ENCODE measurements at places on chromosomes 11 and 22. TPM values are rescaled to one million over a fixed set of nuclear protein-coding genes. Genes with fewer than 3 reads are reported as not detected.

Gene NOX4
- total RNA-seq, result not detected

Gene TP53AIP1
- total RNA-seq, result not detected

Gene SAA4
- not detected for total RNA-seq

Gene TRPC6
- not detected for total RNA-seq

DNA sequence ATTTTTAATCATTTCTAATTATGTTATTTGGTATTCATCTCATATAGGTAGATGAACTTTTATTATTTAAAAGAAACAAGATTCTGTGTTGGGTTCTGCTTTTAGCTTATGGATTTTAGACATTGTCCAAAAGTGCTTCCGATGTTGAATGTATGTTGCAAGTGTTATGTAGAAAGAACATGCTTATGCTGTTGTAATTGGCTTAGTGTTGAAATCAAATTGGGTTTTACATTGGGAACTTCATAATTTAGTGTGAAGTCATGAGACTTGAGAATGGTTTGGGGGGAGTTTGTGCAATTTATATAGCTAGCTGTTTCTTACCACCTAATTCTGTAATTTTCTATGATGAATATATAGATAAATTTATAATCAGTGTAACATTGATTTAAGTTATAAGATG lies 3.6 kb downstream of the MTMR3 start:
- H3K4me1 ChIP-seq, result peaks cover 6% of the 10 kb centered on the region
- no peaks in the 10 kb centered on the region for H3K27me3 ChIP-seq
- no peak overlapping the region for H3K27ac ChIP-seq

DNA sequence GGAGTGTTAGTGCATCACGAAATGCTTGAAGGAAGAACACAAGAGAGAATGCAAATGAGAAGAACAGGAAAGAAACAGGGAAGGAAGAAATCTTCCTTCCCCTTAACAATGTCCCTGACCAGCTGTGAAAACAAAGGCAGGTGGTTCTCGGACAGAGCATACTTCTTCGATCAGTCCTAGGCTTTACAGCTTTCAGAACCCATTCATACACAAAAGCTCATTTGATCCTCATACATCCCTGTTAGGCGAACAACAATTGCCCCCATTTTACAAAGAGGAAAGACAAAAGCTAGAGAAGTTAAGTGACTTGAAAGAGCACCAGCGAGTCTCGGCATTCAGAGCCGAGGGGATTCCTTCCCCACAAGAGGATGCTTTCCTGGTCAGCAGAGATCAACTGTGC lies 57.2 kb upstream of the LRRC55 start:
- no peaks in the 10 kb centered on the region for H3K27me3 ChIP-seq

DNA sequence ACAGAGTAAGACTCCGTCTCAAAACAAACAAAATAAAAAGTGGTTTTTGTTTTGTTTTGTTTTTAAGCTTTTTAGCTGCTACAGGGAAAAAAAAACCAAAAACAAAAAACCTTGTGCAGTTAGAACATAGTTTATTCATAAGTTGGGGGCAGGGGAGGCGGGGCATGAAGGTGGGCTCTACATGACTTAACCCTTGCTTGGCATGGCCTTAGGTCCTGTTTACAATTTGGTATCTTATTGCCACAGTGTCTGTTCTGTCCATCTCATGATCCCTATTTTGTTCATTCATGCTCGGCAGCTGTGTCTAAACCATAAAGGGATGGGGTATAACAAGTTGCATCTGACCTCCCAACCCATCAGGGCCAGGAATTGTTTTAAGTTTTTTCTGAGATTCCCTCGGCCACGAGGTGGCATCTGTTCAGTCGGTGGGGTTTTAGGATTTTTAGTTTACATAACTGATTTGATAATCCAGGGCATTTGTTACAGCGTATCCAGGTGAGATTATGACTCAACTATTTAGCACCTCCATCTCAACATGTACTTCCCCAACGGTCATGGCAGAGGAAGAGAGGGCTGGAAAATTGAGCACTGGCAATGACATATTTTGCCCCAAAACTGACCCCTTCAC lies 6.9 kb downstream of the AP5B1 start:
- no peak for DNase-seq
- H3K36me3 ChIP-seq, result peaks cover 3% of the 10 kb centered on the region
- H3K4me1 ChIP-seq, result no peaks in the 10 kb centered on the region
- no peak overlapping the region for H3K27ac ChIP-seq
- H3K4me3 ChIP-seq, result no peak overlapping the region

DNA sequence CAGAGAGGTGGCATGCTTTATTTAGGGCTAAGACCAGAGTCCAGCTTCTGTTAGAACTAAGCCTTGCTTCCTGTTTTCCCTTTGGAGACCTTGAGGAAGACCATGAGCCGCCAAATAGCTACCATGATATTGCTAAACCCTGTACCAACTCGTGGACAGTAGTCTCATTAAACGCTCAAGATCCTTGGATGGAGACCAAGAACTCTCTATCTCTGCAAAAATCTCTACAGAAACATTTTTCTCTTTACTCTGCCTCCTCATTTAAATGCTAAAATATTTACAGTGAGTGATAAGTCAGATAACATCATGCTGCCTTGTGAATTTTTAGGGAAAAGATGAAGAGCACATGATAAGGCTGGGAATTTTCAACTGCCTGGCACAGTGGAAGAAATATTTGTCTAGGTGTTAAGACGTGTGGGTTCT lies 197.8 kb downstream of the MAML2 start:
- H3K4me1 ChIP-seq, result no peaks in the 10 kb centered on the region
- no peaks in the 10 kb centered on the region for H3K36me3 ChIP-seq
- DNase-seq, result no peak
- H3K4me3 ChIP-seq, result no peak overlapping the region

- H3K27ac ChIP-seq, result no peak overlapping the region
- H3K27me3 ChIP-seq, result no peaks in the 10 kb centered on the region
- no peaks in the 10 kb centered on the region for H3K4me1 ChIP-seq
- H3K36me3 ChIP-seq, result peaks cover 3% of the 10 kb centered on the region
- DNase-seq, result no peak
These were observed 11.9 kb downstream of the KLHL35 start for GRCh38 chr11:75421035-75421602.

- no peaks in the 10 kb centered on the region for H3K36me3 ChIP-seq
- H3K27ac ChIP-seq, result no peak overlapping the region
- DNase-seq, result no peak
- no peaks in the 10 kb centered on the region for H3K4me1 ChIP-seq
- no peak overlapping the region for H3K4me3 ChIP-seq
These were observed 208.1 kb downstream of the TBC1D22A start for GRCh38 chr22:46970411-46971098.

Gene KCNE3
- total RNA-seq, result 0.11 TPM

- no peak for DNase-seq
- peaks cover 20% of the 10 kb centered on the region for H3K36me3 ChIP-seq
- H3K4me3 ChIP-seq, result no peak overlapping the region
These were observed 1.9 kb downstream of the BANF1 start for GRCh38 chr11:66004186-66004585.

GRCh38 chr11:111469200-111469599 lies 43.0 kb downstream of the BTG4 start:
- peaks cover 9% of the 10 kb centered on the region for H3K4me1 ChIP-seq
- H3K4me3 ChIP-seq, result no peak overlapping the region
- H3K27ac ChIP-seq, result no peak overlapping the region

DNA sequence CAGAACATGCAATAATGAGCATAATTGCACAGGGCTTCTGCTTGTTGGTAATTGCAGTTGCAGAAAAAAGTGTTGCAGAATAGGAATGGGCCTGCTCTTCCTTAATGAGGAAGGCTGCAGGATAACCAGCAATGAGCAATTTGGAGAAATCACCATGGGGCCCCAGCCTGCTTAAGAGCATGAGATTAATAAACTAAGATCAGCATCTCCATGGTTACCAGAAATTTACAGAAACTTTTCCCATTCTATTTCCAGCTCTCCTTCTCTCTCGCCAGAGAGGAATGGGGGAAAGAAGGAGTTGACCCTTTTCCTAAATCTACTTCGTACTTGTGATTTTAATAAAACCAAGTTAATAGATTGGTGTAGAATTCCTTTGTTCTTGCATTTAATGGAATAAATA lies 80.9 kb upstream of the CSNK2A3 start:
- no peak overlapping the region for H3K27ac ChIP-seq
- no peaks in the 10 kb centered on the region for H3K36me3 ChIP-seq
- no peaks in the 10 kb centered on the region for H3K4me1 ChIP-seq
- no peak overlapping the region for H3K4me3 ChIP-seq
- no peaks in the 10 kb centered on the region for H3K27me3 ChIP-seq

GRCh38 chr11:103420593-103420992 lies 311.4 kb downstream of the DYNC2H1 start:
- DNase-seq, result no peak
- H3K4me3 ChIP-seq, result no peak overlapping the region
- H3K27ac ChIP-seq, result no peak overlapping the region

- no peaks in the 10 kb centered on the region for H3K36me3 ChIP-seq
- no peak overlapping the region for H3K4me3 ChIP-seq
- H3K27me3 ChIP-seq, result no peaks in the 10 kb centered on the region
- DNase-seq, result no peak
- no peak overlapping the region for H3K27ac ChIP-seq
These were observed 129.5 kb upstream of the SESN3 start for GRCh38 chr11:95360377-95361075.

DNA sequence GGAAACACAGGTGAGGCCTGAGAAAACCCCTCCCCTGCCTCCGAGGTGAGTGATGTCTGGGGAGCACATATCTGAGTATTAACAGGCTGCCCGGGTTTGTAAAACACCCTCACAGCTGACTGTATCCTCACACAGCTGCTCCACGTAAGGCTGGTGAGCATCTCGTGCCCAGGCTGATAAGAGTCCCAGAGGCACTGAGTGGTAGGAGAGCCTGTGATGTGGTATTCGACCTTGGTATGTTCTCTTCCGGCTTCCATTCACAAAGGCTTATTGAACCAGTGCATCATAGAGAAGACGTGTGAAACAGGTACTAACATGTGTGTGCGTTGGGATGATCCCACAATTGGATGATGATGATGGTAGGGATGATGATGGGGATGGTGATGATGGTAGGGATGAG lies 71.7 kb downstream of the RASSF10 start:
- no peaks in the 10 kb centered on the region for H3K27me3 ChIP-seq
- H3K4me1 ChIP-seq, result no peaks in the 10 kb centered on the region
- H3K27ac ChIP-seq, result no peak overlapping the region
- no peak for DNase-seq
- H3K4me3 ChIP-seq, result no peak overlapping the region

DNA sequence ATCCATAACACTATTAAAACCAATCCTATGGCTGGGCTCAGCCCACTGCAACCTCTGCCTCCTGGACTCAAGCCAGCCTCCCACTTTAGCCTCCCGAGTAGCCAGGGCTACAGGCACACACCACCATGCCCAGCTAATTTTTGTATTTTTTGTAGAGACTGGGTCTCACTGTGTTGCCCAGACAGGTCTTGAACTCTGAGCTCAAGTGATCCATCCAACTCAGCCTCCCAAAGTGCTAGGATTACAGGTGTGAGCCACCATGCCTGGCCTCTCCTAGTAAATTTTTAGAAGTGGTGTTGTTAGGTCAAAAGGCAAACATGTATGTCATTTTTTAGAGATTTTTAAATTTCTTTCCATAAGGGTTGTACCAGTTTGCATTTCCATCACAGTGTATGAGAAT lies 14.2 kb downstream of the F2 start:
- no peak overlapping the region for H3K4me3 ChIP-seq
- no peak for DNase-seq
- no peaks in the 10 kb centered on the region for H3K27me3 ChIP-seq

Gene SLC37A2
- total RNA-seq, result 0.41 TPM

Gene FBLN1
- total RNA-seq, result not detected

- H3K27me3 ChIP-seq, result no peaks in the 10 kb centered on the region
- H3K4me3 ChIP-seq, result no peak overlapping the region
- DNase-seq, result no peak
- H3K4me1 ChIP-seq, result no peaks in the 10 kb centered on the region
- H3K36me3 ChIP-seq, result no peaks in the 10 kb centered on the region
These were observed 1179.8 kb downstream of the BRD1 start for GRCh38 chr22:48647606-48648515.

- no peaks in the 10 kb centered on the region for H3K4me1 ChIP-seq
- no peak for DNase-seq
- H3K36me3 ChIP-seq, result no peaks in the 10 kb centered on the region
- H3K27me3 ChIP-seq, result no peaks in the 10 kb centered on the region
- H3K4me3 ChIP-seq, result no peak overlapping the region
- H3K27ac ChIP-seq, result no peak overlapping the region
These were observed 14.9 kb upstream of the SERPINH1 start for GRCh38 chr11:75547177-75547576.

Gene RNF215
- 16.9 TPM for total RNA-seq

- no peak overlapping the region for H3K4me3 ChIP-seq
- no peaks in the 10 kb centered on the region for H3K27me3 ChIP-seq
- no peak for DNase-seq
- H3K4me1 ChIP-seq, result no peaks in the 10 kb centered on the region
- H3K27ac ChIP-seq, result no peak overlapping the region
- no peaks in the 10 kb centered on the region for H3K36me3 ChIP-seq
These were observed 73.3 kb downstream of the ENTHD1 start for GRCh38 chr22:39820256-39820655.

DNA sequence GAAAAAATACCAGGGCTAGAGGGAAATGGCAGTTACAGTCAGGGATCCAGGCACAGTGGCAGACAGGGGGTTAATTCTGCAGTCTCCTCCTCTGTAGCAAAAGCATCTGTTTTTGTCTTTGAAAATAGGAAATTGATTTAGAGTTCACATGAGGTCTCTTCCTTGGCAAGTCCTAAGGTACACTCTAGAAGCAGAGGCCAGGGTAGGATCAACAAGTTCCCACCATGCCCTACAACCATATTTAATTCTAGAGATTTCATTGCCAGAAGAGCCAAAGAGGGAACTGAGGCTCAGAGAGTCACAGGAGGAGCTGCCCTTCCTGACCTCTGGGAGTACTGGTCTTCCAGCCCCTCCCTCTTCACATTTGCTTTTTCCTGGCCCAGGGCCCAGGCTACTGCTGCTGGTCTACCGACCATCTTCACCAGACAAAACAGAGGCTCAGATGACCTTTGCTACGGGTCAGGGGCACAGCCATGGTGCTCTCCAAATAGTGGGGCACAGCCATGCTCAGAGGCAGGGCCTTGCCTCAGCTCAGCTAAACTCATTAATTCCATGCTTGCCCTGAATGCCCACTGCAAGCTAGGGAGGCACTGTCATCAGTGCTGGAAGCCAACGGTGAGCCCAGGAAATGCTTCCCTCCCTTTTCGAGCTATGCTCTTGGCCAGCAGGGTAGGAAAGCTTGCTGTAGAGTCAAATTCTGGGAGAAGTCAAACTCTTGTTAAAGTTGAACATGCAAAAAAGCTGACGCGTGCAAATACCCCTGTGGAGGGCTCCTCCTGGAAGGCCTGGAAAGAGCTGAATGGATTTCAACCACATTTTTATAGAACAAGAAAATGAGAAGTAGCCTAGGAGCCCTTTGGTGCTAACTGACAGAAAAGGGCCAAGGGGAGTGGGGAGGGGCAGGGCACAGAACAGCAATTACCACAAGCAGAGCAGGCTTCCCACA lies 11.7 kb upstream of the CHRM4 start:
- no peak for DNase-seq
- no peak overlapping the region for H3K4me3 ChIP-seq
- no peaks in the 10 kb centered on the region for H3K27me3 ChIP-seq
- H3K36me3 ChIP-seq, result peaks cover 6% of the 10 kb centered on the region

Gene CTSW
- not detected for total RNA-seq

- H3K36me3 ChIP-seq, result peaks cover 11% of the 10 kb centered on the region
- H3K4me1 ChIP-seq, result peaks cover 11% of the 10 kb centered on the region
- no peak overlapping the region for H3K27ac ChIP-seq
- H3K27me3 ChIP-seq, result no peaks in the 10 kb centered on the region
- peak overlapping the region; percentile 86 for H3K4me3 ChIP-seq
These were observed 607 bp downstream of the MRPL11 start for GRCh38 chr11:66437979-66438503.

Data from Karpas-422 (cell line).